Panc1 (cell line): ENCODE measurements at places on chromosomes 16 and 17.

- DNase-seq, result no peak
Observed at GRCh38 chr16:67936880-67937605, 393 bp upstream of the PSMB10 start.

GRCh38 chr17:404703-405102 lies 52.1 kb upstream of the RPH3AL start:
- no peak for DNase-seq

DNA sequence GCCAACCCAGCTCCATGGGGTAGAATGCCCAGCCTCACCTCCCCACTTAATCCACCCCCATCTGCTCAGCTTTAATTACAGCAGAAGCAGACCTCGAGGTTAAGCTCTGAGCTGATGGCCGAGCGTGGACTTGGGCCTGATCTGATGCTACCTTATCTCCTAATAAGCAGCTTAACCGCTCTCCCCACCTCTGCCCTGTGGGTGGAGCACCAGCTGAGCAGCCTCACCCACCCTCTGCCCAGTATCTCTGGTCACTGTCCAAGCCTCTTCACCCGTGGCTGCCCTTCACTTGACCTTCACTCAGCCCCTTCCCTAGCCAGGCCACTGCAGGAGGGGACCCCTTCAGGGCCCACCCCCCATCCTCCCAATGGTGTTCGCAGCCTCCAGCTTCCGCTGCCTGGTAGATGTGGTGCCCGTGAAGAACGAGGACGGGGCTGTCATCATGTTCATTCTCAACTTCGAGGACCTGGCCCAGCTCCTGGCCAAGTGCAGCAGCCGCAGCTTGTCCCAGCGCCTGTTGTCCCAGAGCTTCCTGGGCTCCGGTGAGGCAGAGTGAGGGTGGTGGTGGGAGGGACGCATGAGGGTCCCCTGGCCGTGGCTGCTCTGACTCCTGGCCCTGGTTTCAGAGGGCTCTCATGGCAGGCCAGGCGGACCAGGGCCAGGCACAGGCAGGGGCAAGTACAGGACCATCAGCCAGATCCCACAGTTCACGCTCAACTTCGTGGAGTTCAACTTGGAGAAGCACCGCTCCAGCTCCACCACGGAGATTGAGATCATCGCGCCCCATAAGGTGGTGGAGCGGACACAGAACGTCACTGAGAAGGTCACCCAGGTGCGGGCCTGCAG lies 6.8 kb downstream of the KCNH6 start:
- no peak for DNase-seq

- DNase-seq, result no peak
Observed at GRCh38 chr16:67190041-67190440, at the start of gene EXOC3L1. EXOC3L1 (minus strand) TSS chr16:67190136; CDS start chr16:67189676, 460 bp downstream.

DNA sequence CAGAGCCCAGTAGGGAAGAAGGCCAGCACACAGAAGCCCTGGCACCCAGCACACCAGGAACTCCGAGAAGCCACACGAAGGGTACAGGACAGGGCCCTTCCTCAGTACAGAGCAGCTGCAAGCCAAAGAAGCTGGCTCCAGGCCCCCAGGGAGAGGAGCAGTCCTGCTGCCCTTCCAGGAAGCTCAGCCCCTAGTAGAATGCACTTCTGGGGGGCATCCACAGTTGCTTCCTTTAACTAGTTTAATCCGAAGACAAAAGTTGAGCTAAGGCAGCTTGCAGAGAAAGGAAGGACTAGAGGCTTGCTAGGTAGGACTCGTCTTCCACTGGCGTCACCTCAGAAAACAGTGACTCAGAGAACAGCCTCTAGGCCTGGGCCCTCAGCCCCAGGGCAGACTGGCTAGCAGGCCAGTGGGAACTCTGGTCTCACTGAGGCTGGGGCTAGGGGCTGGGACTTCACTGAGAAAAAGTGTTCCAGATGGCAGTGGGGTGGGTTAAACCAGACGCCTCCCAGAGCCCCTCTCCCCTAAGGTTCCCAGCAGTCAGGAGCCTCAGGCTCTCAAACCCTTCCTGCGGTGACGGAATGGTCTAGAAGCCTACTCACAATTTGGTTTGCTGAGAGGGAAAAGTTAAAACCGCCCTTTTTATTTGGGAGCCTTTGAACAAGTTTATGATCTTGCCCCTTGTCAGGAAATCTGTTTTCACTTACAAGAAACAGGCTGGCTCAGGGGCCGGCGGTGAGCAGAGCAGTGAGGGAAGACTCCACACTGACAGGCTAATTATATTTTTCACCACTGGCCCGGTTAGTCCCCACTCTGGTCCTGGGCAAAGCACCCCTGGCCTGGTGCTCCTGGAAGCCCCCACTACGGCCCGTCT lies 41.4 kb downstream of the ACTG1 start:
- DNase-seq, result no peak

DNA sequence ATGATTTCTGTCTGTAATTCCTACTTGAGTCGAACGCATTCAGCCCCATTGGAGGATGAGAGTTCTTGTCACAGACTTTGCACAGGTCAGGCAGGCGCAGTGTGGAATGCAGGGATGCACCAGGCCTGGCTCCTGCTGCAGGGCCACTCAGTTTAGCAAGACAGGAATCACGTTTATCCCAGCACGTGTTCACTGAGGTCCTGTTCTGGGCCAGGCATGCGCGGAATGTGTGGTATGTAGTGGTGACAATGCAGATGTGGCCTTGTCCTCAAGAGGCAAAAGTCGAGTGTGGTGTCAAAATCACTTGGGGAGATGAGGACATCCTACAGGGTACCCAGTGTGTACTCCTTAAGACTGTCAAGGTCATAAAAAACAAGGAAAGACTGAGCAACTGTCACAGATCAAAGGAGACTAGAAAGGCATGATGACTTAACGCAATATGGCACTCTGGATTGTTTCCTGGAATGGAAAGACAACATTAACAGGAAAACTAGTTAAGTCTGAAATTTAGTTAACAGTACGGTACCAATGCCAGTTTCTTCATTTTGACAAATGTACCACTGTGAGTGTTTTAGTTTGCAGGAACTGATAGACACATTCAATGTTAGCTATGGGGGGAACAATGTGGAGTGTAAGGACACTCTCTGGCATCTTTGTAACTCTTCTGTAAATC lies 121.5 kb upstream of the ADAMTS18 start:
- no peak for DNase-seq

DNA sequence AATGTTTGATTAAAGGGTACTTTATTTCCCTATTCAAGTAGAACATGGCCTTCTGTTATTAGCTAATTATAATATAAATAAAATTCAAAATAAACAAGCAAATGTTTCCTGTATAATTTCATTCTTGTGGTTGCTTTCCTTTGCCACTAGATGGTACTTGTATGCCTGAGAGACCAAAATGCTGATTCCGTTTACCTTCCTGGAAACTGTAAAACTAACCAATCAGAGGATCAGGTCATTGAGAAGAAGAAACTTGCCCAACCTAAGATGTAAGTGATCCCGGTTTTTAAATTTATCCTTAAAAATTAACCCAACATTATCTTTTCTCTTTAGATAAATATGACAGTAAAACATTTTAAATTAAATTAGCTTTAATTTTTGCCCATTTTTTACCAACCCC lies 8.1 kb upstream of the ABCA5 start:
- DNase-seq, result no peak
